LNCaP clone FGC (cell line): ENCODE measurements at places on chromosomes 13 and 19.

DNA sequence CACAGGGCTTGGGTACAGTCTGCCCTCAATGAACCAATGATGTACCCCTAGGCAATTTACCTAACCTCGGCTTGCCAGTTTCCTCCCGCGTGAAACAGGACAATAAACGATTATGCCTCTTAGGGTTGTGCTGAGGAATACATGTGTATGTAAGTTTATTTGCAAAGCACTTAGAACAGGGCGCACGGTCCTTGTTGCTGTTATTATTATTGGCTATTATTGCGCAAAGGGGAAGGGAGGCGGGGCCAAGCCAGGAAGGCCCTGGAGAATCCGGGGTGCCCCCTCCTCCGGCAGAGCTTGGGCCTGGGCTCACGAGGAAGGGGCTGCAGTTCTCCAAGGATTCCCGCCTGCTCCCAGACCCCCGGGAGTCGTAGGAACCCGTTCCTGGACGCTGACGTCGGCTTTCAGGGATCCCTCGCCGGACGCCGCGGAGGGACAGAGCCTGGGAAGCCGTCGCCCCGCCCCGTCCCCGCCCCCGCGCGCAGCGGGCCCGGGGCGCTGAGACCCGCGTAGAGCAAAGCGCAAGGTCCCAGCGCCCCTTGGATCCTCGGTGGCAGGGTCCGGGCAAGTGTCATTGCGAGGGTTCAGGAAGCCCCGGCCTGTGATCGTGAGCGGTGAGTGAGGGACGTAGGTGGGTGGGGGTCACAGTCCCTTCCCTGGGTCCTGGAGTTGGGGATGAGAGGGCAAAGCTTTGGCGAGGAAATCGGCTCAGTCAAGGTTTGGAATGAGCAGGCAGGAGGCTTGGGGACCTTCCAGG is at the start of gene TMEM91:
TSS of gene TMEM91 (plus strand) at position 293 of the 757 bp plus-strand sequence. CDS start 1,777 bp downstream, outside the sequence.
- DNase-seq = no peak

DNA sequence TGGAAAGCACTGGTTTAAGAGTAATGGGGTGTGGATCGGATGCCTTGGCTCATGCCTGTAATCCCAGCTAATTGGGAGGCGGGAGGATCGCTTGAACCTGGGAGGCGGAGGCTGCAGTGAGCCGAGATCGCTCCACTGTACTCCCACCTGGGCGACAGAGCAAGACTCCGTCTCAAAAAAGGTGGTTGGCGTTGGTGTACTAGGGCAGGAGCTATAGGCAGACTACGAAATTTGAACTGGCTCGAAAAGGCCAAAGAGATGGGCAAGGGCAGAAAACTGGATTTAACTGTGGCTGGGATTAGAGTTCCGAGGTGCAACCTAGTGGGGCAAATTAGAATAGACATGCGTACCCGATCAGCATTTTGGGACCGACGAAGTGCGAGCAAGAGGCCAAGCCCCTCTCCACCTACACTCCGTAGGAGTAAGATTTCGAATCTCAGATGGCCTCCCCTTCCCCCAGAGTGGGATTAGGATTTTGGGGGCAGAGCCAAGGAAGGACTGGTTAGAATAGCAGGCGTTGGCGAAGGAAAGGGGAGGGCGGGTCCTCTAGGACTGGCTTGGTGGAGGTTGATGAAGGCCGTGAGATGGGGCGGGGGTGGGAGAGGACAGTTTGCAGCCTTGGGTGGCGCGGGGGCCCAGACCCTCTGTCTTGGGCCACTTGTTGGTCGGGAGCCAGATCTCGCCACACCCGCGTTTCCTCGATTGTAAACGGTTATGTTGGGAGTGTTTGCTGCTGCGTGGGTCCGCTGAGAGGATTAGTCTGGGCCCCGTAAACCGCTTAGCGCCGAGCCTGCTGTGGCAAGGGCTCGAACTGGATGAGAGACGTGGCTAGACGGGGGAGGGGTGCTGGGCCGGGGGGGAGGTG is 2.0 kb upstream of the INAFM1 start:
- no peak for DNase-seq

DNA sequence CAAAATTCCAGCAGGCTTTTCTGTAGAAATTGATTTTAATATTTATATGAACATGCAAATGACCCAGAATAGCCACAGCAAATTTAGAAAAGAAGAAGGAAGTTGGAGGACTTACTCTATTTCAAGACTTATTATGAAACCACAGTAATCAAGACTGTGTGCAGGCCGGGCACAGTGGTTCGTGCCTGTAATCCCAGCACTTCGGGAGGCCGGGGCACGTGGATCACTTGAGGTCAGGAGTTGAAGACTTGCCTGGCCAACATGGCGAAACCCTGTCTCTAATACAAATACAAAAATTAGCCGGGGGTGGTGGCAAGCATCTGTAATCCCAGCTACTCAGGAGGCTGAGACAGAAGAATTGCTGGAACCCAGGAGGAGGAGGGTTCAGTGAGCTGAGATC is 6.0 kb upstream of the FFAR2 start:
- DNase-seq = no peak

DNA sequence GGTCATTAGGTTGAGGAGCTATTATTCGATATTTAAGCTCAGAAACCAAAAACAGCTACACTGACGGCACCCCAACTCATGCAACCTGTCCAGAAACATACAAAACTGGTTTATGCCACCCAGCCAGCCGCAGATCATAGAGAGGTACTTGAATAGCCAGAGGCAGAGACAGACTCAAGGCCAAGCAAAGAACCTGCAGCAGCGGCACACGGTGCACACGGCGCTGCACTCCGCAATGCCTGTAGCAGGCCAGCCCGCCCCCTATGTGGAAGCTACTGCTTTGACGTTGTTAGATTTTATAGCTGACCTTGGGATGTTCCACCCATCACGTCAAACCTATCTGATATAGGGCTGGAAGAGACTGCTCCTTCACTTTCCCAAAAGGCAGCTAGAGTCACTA is 11.9 kb upstream of the DHRS12 start:
- no peak for DNase-seq

GRCh38 chr19:5086230-5086629 is 117.3 kb downstream of the KDM4B start:
- DNase-seq = no peak

GRCh38 chr19:41671486-41671885 is 16.6 kb downstream of the CEACAM7 start:
- DNase-seq = no peak

DNA sequence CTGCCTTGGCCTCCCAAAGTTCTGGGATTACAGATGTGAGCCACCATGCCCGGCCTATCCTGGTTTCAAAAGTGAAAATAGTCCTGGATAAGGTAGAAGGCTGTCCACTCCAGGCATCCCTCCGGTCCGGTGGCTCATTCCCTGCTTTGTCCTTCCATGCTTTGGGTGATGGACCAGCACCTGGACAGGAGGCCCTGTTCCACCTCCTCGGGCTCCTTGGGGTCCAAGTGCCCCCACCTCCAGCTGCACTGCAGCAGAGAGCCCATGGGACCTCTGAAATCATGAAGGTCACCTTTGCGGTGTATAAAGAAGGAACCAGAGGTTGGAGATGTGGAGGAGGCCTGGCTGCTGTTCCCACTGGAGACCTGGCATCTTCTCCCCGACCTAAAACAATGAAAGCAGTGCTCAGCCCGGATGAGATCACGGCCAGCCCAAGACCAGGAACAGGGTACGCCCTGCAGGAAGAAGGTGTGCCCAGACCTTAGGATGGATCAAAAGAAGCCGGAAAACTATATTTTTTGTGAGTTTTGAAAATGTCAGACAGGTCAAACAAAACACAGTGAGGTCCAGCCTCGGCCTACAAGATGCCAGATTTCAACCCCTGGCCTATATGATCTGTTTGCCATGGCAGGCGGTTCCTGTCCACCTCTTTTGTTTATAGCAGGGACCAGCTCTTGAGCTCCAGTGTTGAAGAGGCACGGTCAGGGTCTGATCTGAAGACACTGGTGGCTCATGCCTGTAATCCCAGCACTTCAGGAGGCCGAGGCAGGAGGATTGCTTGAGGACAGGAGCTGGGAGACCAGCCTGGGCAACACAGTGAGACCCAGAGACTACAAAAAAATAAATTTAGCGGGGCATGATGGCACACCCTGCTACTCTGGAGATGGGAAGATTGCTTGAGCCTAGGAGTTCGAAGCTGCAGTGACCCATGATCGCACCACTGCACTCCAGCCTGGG is 5.8 kb downstream of the LSR start:
- no peak for DNase-seq

DNA sequence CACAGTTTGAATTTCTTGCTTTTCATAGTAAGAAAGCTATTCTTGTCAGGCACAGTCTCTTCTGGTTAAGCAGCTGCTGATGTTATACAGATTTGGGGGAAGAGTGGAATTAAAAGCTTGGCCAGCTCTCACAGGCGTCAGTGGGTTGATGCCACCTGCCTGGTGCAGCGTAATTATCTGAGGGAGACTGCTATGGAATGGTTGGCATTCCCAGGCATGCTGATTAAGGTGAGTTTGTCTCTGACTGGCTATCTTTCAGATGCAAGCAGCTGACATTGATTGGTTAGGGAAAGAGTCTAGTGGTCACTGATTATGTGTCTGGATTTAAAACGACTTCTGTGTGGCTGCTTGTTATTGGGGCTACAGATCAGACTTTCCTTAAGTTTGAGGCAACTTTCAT is 948.4 kb downstream of the UQCRFS1 start:
- no peak for DNase-seq

- DNase-seq = no peak
Measured at GRCh38 chr13:101449790-101450748, 2.4 kb upstream of the ITGBL1 start.

DNA sequence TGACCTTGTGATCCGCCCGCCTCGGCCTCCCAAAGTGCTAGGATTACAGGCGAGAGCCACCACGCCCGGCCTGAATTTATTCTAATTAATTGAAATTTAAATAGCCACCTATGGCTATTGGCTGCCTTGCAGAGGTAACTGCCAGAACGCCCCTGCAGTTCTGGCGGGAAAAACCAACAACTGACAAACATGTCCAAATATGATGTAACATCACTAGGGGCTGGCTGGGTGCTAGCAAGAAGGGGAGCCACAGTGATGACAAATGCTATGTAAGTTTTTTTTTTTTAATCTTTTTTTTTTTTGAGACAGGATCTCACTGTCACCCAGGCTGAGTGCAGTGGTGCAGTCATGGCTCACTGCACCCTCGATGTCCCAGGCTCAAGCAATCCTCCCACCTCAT is 12.9 kb downstream of the ZSWIM9 start:
- no peak for DNase-seq

DNA sequence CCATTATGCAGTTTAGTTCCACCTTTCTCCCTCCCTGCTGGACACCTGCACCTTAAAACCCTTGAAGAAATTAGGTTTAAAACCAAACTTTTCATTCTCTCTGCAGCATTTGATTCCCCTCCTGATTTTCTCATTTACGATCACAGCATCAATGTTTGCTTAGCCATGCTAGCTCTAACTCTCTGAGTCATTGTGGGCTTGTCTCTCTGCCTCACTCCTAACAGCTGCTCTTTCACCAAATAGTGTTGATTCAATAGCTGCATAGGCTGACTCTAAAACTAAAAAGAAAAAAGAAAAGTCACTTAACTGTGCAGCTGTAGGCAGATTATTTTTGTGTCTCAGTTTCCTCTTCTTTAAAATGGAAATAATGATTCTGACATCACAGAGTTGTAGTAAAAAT is 1124.9 kb downstream of the DIAPH3 start:
- DNase-seq = no peak

GRCh38 chr19:45124021-45124420 is 31.0 kb downstream of the PPP1R37 start:
- no peak for DNase-seq

- DNase-seq = no peak
Measured at GRCh38 chr13:99305158-99305557, 2.0 kb downstream of the GPR183 start.

DNA sequence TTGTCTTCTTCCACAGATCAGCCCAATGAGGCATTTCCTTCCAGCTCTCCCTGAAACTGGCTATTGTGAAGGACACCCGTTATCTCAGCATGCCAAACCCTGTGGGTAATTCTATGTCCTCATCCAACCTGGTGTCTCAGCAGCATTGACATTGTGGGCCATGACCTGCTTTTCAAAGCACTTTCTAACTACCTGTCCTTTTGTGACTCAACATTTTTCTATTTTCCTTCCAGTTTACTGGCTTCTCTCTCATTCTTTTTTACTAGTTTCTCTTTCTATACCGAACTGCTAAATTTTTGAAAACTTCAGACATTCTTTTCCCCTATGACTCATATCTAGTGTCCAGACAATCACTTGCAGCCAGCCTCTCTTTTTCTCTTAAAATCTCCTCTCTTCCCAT is 136.4 kb upstream of the HTR2A start:
- no peak for DNase-seq

DNA sequence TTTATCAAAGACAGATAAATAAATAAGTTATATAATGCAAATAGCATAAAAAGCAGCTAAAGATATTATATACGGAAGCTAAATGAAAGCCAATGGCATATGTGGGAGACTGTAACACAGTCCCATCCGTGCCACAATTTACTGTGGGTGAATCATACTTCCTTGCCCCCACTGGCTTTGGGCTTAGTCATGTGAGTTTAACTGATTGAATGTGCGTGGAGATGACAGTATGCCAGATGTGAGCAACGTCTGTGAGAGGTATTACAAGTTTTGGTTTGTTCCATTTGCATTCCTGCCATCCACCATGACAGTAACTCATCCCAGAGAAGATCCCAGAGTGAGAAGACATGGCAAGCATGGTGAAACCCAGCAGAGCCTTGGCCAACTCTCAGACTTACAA is 340.0 kb downstream of the SUCLA2 start:
- DNase-seq = no peak

GRCh38 chr13:99370481-99371275 is 63.5 kb upstream of the GPR183 start:
- no peak for DNase-seq

DNA sequence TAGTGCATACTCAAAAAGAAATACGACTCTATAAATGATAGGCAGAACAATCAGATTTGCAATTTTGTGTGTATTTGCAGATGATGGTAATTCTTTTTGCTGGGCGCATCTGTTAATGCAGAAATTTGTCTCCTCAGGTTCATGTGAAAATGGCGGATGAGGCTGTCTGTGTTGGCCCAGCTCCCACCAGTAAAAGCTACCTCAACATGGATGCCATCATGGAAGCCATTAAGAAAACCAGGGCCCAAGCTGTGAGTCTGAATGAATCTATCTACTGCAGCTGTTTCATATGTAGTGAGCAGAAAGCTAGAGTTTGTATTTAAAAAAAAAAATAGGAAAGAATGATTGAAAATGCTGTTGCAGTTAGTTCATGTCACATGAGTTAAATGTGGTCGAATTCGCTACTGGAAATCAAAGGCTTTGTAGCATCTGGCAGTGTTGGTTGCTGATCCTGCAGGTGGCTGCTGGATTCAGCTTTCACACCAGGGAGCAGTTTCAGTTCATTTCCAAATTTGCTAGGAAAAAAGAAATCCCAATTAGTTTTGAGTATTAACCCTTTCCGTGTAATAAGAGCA is 66.0 kb downstream of the PCCA start:
- DNase-seq = no peak

DNA sequence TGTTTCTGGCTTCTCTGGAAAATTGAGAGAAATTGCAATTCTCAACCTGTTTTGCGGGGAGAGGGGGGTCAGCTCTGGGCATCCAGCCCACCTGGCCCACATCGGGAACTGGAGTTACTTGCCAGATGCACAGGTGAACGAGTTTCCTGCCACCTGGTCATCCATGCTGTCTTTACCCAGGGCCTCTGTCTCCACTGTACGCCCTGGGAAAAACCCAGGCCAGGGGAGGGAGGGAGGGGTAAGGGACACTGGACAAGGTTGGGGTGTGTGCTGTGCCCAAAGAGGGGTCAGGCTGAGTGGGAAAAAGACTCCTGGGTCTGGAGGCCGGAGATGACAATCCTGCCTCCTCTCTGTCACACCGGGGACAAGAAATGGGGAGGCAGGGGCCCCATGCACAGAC is 307.6 kb downstream of the ZNF536 start:
- no peak for DNase-seq

- no peak for DNase-seq
Measured at GRCh38 chr13:19071161-19071936, 110.3 kb downstream of the TUBA3C start.
